ENCODE measurements at places on chromosomes 13 and 19.

- no peak for ATAC-seq
These were observed 415.9 kb downstream of the NDFIP2 start for GRCh38 chr13:79896851-79897250.

- ATAC-seq: peak; percentile 22
These were observed 3.2 kb downstream of the ZNF562 start for GRCh38 chr19:9671655-9672054.

GRCh38 chr19:46446021-46446420 lies 17.3 kb upstream of the PNMA8C start:
- no peak for ATAC-seq

GRCh38 chr13:24128112-24128511 lies 32.4 kb upstream of the SPATA13 start:
- ATAC-seq: no peak

- no peak for ATAC-seq
These were observed 59.4 kb downstream of the ZNF536 start for GRCh38 chr19:30431591-30431990.

GRCh38 chr13:31011193-31011860 lies 78.9 kb downstream of the TEX26 start:
- ATAC-seq: no peak

GRCh38 chr13:61916483-61916882 lies 500.8 kb upstream of the PCDH20 start:
- no peak for ATAC-seq

DNA sequence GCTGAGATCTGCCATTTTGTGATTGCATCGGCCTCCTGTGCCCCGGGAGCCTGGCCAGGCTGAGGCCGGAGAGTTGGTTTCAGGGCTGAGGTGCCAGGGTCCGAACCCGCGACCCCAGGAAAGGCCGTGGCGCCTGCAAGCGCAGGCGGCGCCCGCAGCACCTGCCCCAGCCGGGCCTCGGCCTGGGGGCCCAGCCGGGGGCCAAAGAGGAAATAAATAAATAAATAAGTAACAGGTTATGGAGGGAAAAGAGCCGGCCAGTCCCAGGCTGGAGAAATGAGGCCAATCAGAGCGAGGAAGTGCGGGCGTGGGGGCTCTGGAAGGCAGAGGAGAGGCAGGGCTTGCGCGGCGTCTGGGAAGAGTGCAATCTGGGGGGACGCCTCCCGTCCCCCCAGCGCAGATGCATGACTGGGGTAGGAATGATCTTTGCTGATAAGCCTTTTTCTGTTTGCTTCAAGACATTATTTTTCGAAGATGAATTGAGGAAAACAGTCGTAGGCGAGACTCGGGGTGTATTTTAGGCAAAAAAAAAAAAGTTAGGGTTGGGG lies 145.6 kb upstream of the ZNF536 start:
- ATAC-seq: no peak

DNA sequence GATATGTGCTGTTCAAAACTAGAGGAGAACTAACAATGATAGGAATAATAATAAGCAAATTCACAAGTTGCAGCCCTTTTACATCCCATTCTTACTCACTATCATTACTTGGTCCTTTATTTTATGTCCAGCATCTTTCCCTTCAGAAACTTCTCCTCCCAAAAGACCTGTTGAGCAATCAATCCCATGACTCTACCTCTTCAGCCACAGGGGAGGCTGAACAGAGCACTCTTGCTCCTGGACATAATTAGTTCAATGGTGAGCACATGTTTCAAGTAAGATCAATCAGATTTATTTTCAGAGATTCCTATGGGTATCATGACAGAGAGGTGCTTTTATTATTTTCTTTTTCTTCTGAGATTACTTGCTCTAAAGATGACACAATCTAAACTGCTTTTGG lies 260.0 kb downstream of the COG6 start:
- no peak for ATAC-seq

DNA sequence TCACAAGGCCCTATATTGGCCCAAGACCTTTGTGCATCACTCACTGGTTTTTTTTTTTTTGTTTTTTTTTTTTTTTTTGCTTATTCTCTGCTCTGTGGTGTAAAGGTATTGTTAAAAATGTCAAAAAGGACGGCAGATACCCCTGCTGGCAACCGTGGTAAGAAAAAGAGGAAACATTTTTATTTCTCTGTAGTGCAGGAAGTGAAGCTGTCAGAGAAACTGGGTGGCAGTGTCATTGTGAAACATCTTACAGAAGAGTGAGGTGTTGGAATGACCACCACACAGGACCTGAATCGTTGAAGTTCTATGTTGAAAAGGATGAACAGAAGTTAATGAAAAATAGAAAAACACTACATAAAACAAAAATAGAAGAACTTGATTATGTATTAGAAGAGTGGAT lies 346.4 kb downstream of the FGF9 start:
- ATAC-seq: no peak

DNA sequence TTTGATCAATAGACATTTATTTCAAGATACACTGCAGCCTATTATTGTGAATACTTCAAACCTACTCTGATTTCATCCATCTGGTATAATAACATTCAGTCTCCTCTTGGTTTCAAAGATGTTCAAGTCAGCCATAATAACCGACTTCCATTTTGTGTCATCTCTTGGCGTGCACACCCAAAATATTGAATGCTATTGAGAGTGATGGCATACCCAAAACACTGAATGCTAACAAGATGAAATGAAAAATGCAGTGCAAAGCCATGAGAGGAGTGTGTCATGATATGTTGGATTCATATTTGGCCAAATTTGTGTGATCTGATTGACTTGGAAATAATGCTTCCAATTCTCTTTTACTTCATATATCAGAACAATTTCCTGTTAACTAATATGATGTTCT lies 181.2 kb upstream of the PCDH17 start:
- ATAC-seq: no peak

- no peak for ATAC-seq
These were observed 1.5 kb downstream of the ZNF235 start for GRCh38 chr19:44303320-44303719.

GRCh38 chr19:6058518-6059201 lies 51.6 kb downstream of the RFX2 start:
- ATAC-seq: no peak

GRCh38 chr19:18274219-18274780 lies at the start of gene IQCN:
Gene IQCN, minus strand, starts transcription at chr19:18274452. Its CDS starts 4,974 bp downstream, at chr19:18269478.
- peak; percentile 11 for ATAC-seq

DNA sequence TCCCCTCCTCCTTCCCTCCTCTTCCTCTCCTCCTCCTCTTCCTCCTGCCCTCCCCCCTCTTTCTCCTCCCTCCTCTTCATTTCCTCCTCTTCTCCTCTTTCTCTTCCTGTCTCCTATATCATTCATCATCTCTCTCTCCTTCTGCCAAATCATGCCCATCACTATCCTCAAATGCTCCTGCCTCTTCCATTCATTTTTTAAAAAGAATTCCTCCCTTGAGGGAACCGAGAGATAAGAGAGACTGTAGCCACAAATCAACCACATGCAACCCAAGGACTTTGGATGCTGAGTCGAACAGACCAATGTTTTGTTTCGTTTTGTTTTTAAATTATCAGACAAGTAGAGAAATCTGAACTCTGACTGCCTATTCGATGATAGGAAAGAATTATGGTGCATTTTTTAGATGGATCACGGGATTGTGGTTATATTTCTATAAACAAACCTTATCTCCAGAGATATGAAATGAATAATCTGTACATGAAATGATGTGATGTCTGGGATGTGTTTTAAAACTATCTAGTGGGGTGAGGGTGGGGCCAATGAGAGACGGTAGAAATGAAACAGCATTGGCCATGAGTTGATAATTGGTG lies 9.5 kb upstream of the ZNF541 start:
- ATAC-seq: no peak

DNA sequence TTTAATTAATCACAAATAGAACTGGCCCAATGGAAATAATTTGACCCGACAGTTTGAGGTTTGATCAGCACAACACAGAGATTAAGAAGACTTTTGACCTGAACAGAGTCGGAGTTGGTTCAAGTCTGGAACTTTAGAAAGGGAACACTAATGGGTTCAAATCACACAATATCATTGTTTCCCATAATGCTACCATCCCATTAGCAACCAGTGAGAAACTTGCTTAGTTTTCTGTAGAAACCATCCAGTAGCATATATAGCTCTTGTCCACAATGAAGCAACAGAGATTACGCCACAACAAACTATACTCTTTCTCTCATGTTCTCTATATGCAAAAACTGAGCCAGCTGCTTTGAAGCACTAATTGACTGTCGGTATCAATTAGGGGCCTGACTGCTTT lies 376.9 kb upstream of the SPRY2 start:
- ATAC-seq: no peak

GRCh38 chr13:80574113-80574850 lies 233.4 kb upstream of the SPRY2 start:
- no peak for ATAC-seq

- no peak for ATAC-seq
These were observed 39.6 kb downstream of the ATP11A start for GRCh38 chr13:112729408-112729807.

GRCh38 chr19:410243-410781 lies 1.4 kb upstream of the C2CD4C start:
- no peak for ATAC-seq

GRCh38 chr13:41813426-41813825 lies 147.5 kb downstream of the VWA8 start:
- ATAC-seq: no peak

GRCh38 chr13:44074611-44075010 lies 194.9 kb downstream of the LACC1 start:
- ATAC-seq: no peak

DNA sequence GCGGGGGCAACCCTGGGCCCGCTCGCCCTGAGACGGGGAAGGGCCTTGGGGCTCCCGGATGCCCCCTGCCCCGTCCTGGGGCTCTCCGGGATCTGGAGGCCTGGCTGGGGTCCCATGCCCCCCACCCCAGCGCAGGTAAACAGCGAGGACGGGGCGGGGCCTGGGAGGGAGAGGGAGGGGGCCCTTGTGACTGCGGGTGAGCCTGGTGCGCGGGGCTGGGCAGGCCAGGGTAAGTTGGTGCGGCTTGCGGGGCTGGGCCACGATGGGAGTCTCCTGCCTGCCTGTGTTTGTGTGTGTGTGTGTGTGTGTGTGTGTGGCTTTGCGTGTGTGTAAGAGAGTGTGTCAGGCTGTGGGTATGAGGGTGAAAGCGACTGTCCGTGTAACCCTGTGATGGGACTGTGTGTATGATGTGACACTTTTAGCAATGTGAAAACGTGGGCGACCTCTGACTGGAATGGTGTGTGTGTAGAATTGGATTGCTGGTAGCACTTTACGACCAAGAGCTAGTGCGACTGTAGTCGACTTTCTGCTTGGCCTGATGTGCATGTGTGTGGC lies 426 bp downstream of the KLC3 start:
- ATAC-seq: no peak

DNA sequence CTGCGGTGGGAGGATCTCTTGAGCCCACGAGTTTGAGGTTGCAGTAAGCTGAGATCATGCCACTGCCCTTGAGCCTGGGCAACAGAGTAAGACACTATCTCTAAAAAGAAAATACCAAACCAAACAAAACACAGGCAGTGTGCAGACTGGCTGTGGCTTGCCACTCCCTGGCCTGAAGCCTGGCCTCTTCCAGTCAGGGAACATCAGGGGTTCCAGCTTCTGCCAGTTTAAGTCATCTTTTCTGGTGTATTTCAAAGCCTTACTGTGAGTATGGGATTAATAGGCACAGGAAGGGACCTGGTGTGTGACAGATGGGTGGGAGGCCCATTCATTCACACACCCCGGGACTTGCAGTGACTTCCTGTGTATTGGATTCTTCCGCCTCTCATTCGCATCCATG lies 27.0 kb upstream of the F2RL3 start:
- ATAC-seq: no peak

GRCh38 chr19:7705387-7706187 lies 3.7 kb upstream of the FCER2 start:
- peak; percentile 95 for ATAC-seq
